Activated naive CD8-positive, alpha-beta T cell treated with anti-CD3 and anti-CD28 coated beads, Interleukin-2, amount 10 ng/mL, durations not matched to agents 7 days and 5 days (primary cell): ENCODE measurements at places on chromosomes 13 and 19. TPM values are rescaled to one million over a fixed set of nuclear protein-coding genes. Genes with fewer than 3 reads are reported as not detected.

The ZNF575 gene
- 3.9 TPM for total RNA-seq

GRCh38 chr19:18515959-18516358, 5.9 kb downstream of the ELL start:
- no peaks in the 10 kb centered on the region for H3K27me3 ChIP-seq
- peak overlapping the region; percentile 25 for H3K27ac ChIP-seq
- H3K36me3 ChIP-seq: no peaks in the 10 kb centered on the region
- DNase-seq: no peak
- no peak overlapping the region for H3K4me3 ChIP-seq

GRCh38 chr13:91351980-91352379, 4.5 kb downstream of the MIR17HG start:
- no peak overlapping the region for H3K4me3 ChIP-seq
- no peaks in the 10 kb centered on the region for H3K27me3 ChIP-seq
- peaks cover 34% of the 10 kb centered on the region for H3K4me1 ChIP-seq
- DNase-seq: no peak
- peak overlapping the region; percentile 21 for H3K27ac ChIP-seq
- peaks cover 37% of the 10 kb centered on the region for H3K36me3 ChIP-seq

DNA sequence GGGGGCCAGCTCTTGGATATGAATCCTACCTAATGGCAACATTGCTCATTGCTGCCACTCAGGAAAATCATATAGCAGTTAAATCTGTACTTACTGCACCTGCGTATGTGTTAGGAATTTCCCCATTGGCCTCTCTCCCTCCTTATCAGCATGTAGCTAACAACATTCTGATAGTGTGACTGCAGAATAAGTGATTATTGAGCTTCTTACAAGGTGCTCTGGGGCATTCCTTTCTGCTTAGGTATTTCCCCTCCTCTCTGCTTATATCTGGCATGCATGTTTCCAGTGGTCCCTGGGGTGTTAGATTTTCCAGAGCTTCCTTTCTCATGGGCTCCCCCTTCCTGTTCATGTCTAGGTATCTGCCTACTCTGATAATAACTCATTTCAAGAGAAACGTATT, 414.1 kb upstream of the SLITRK1 start:
- H3K4me3 ChIP-seq: no peak overlapping the region
- H3K36me3 ChIP-seq: no peaks in the 10 kb centered on the region
- H3K27ac ChIP-seq: no peak overlapping the region
- no peaks in the 10 kb centered on the region for H3K27me3 ChIP-seq
- no peak for DNase-seq
- no peaks in the 10 kb centered on the region for H3K4me1 ChIP-seq

- H3K27ac ChIP-seq: no peak overlapping the region
- peaks cover 4% of the 10 kb centered on the region for H3K4me1 ChIP-seq
- no peaks in the 10 kb centered on the region for H3K36me3 ChIP-seq
- H3K4me3 ChIP-seq: no peak overlapping the region
- DNase-seq: no peak
Measured at GRCh38 chr19:4241824-4242430, 5.0 kb upstream of the YJU2 start.

- H3K4me1 ChIP-seq: no peaks in the 10 kb centered on the region
- DNase-seq: no peak
- no peak overlapping the region for H3K27ac ChIP-seq
- H3K27me3 ChIP-seq: no peaks in the 10 kb centered on the region
- H3K36me3 ChIP-seq: no peaks in the 10 kb centered on the region
- H3K4me3 ChIP-seq: no peak overlapping the region
Measured at GRCh38 chr13:88937384-88937783, 1266.2 kb downstream of the SLITRK5 start.

The GRIN3B gene
- total RNA-seq: not detected
